ENCODE measurements at places on chromosomes 4 and X. TPM values are rescaled to one million over a fixed set of nuclear protein-coding genes. Genes with fewer than 3 reads are reported as not detected.
A peak's percentile ranks its signal among the peaks of the same experiment; 100 is the strongest.

GRCh38 chr4:99381588-99382175, 29.1 kb upstream of the ADH1C start:
- H3K4me3 ChIP-seq, result no peak overlapping the region
- no peaks in the 10 kb centered on the region for H3K36me3 ChIP-seq
- H3K27me3 ChIP-seq, result no peaks in the 10 kb centered on the region
- DNase-seq, result no peak

SUPT20HL1 gene
- not detected for total RNA-seq

GRCh38 chr4:126215759-126216158, 901.0 kb downstream of the FAT4 start:
- no peaks in the 10 kb centered on the region for H3K36me3 ChIP-seq
- no peaks in the 10 kb centered on the region for H3K27me3 ChIP-seq
- peak; percentile 66 for DNase-seq
- H3K27ac ChIP-seq, result no peak overlapping the region
- peaks cover 9% of the 10 kb centered on the region for H3K4me1 ChIP-seq
- H3K4me3 ChIP-seq, result no peak overlapping the region

PPP1R2C gene
- not detected for total RNA-seq

- no peaks in the 10 kb centered on the region for H3K4me1 ChIP-seq
- peaks cover 8% of the 10 kb centered on the region for H3K27me3 ChIP-seq
- DNase-seq, result no peak
- no peak overlapping the region for H3K4me3 ChIP-seq
- no peaks in the 10 kb centered on the region for H3K36me3 ChIP-seq
- no peak overlapping the region for H3K27ac ChIP-seq
Measured at GRCh38 chrX:68912113-68912512, 83.3 kb downstream of the EFNB1 start.

- no peak overlapping the region for H3K27ac ChIP-seq
- peaks cover 18% of the 10 kb centered on the region for H3K27me3 ChIP-seq
- H3K36me3 ChIP-seq, result no peaks in the 10 kb centered on the region
- H3K4me3 ChIP-seq, result no peak overlapping the region
- no peaks in the 10 kb centered on the region for H3K4me1 ChIP-seq
- no peak for DNase-seq
Measured at GRCh38 chrX:153651540-153652079, 4.6 kb downstream of the DUSP9 start.
